ENCODE measurements at places on chromosomes 11 and 22.

- peak; percentile 31 for DNase-seq
These were observed 63.5 kb upstream of the CAPRIN1 start for GRCh38 chr11:33987975-33988580.

DNA sequence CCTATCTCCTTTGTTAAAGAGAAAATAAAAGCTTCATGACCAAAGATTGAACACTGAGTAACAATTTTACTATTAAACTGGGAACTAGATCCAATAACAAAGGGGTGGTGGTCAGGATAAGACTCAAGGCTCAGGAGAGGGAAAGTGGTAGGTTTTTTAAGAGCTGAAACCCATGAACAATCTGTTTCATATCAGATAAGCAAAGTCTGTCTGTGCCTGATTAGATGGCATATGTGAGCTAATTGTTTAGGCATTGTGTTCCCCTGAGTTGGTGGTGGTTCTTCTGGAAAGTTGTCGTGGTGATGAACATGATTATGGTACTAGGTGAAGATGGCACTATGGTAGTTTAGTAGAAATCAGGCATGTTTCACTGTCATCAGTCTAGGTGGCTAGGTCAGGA lies 24.4 kb downstream of the USP47 start:
- no peak for DNase-seq

- no peak for DNase-seq
These were observed 1.2 kb upstream of the GANAB start for GRCh38 chr11:62647609-62648005.

DNA sequence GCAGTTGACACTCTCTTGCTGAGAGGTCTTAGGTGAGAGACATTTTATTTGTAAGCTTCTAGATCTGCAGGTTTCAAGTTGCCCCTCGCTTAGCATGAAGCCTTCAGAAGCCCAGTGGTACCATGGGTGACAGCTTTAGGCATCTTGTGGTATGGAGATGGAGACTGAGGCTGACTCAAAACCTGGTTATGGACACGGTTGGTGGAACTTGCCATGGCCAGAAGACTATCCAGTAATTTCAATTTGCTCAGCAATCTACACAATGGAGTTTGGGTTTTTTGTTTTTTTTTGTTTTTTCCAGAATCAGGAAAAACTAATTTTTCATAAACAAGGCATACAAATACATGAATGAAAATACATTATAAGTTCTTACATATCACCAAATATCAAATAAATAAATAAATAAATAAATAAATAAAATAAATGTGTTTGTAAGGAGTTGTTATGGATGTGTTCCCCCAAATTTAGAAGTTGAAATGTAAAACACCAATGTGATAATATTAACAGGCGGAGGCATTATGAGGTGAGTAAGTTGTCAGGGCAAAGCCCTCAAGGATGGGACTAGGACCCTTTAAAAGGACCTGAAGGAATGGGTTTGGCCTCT lies 22.6 kb downstream of the ETS1 start:
- no peak for DNase-seq

DNA sequence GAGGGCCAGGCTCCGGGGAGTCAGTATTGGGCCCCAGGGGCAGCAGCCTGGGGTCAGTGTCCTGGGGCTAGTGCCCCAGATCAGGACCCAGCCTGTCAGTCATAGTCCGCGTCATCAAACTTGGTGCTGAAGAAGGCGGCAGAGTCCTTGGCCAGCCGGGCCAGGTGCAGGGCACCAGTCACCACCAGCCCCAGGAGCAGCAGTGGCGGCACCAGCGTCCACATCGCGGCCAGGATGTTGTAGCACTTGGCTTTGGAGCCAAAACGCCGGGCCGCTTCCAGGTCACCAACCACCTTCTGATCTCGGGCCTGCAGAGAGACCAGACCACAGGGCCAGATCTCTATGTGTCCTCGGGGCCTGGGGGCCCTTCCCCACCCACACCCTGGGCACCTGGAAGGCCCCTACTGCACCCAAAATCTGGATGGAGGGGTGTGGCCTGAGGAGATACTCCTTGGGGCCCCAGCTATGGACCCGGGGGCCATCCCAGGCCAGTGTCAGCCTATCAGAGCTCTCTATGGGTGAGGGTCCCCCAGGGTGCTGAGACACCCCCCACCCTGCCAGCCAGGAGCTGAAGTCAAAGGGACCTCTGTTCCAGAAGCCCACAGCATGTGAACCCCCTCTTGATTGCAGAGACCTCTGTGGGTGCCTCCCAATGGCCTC lies 790 bp downstream of the IFITM5 start:
- no peak for DNase-seq

DNA sequence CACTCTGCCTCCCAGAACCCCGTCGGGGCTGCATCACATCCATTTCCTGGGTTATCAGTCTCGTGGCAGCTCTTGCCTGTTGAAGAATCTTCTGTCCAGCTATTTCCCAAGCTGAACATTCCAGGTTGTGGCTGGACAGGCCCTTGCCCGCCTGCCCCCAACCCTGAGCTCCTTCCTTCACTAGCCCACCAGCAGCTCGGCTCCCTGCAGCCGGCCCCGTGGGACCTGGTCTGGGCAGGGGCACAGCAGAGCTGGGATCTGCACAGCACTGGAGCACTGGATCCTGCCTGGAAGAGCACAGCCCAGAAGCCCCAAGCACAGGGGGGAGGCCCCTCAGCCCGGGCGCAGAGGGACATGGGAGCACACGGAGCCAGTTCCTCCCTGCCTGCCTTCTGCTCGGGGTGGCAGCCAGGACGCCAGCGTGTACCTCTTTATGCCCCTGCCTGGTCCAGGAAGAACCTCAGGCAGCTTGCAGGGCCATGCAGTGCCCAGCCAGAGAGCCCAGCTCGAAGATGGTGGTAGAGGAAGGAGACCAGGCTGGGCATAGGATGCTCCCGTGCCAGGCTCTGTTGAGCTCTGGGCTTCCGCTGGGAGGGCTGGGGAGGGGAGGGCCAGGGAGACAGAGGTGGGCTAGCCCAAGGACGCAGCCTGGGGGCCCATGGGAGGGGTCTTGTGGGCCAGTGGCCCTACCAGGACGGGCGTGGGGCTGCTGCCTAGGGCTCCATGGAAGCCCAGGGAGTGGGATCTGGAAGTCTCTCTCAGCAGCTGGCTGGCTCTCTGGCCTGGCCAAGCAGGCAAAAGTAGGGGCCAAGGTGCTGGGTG lies 16.6 kb upstream of the GNB1L start:
- no peak for DNase-seq

GRCh38 chr11:96337541-96338431 lies 5.2 kb downstream of the MAML2 start:
- no peak for DNase-seq

DNA sequence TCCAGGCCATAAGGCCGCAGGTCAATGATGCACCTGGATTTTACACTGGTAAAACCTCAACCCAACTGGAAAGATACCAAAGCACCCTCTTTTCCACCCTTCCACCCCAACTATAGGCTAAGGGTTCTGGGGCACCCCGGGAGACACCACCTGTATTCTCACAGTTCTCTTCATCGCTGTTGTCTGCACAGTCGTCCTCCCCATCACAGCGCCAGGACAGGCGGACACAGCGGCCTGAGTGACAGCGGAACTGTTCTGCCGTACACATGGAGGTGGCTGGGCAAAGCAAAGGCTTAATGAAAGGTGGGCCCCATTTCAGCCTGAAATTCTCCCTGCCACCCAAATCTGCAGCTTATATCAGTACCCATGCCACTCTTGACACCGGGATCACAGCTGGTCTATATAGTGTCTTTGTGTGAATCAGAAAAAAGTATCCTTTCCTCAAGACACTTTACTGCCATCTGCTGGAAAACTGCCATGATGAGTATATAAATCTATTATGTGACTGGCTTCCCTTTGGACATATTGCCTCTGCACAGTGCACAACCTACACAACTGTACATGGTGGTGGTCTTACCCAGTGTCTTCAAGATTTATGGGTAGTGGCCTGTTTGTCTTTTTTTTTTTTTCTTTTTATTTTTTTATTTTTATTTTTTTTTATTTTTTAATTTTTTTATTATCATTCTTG lies 21.5 kb downstream of the LRP4 start:
- DNase-seq = no peak

GRCh38 chr11:131465746-131466145 lies 95.3 kb downstream of the NTM start:
- no peak for DNase-seq

- DNase-seq = no peak
These were observed 12.4 kb downstream of the CRELD2 start for GRCh38 chr22:49930596-49931412.

GRCh38 chr11:104918113-104918824 lies 20.0 kb upstream of the CASP12 start:
- DNase-seq = no peak

- DNase-seq = no peak
These were observed 62.7 kb upstream of the HORMAD2 start for GRCh38 chr22:30017375-30018223.
